ENCODE measurements at places on chromosomes 7 and 10.

DNA sequence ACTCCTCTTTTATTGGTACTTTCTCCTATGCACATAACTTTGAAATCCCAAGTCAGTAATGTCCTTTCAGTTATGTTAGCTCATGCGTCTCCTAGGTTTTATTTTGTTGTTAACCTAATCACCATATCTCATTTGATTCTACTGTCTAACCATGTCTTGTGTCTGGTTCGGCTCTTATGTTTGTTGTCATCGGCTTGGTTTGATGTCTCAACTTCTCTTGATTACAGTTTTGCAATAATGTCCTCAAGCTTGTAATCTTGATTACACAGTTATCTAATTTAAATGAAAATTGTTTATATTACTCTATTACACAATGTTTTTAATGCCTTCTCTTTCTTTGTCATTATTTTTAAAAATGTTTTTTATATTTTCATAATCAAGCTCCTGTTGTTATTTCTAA, 35.9 kb upstream of the SEMA3A start:
- no peak for DNase-seq

GRCh38 chr7:42426163-42426562, 189.2 kb upstream of the GLI3 start:
- no peak for DNase-seq

DNA sequence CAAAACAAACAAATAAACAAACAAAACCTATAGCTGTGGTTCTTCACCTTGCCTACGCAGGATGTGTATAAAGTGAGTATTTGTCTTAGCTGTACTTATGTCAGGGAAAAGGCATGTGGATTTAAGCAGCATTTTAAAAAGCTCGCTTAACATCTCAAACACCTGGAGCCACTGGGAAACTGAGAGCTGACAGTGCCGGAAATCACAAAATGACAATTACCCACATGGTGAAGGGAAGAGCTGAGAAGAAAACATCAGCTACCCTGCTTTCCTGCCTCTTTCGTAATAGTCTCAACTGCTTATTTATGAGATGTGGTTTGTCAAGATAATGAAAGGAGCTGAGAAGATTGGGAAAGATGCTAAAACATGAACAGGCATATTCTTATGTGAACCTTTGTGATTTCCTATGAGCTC, 31.1 kb upstream of the MSMB start:
- no peak for DNase-seq

- DNase-seq = no peak
These were observed 45.9 kb upstream of the BTRC start for GRCh38 chr10:101308051-101308450.

DNA sequence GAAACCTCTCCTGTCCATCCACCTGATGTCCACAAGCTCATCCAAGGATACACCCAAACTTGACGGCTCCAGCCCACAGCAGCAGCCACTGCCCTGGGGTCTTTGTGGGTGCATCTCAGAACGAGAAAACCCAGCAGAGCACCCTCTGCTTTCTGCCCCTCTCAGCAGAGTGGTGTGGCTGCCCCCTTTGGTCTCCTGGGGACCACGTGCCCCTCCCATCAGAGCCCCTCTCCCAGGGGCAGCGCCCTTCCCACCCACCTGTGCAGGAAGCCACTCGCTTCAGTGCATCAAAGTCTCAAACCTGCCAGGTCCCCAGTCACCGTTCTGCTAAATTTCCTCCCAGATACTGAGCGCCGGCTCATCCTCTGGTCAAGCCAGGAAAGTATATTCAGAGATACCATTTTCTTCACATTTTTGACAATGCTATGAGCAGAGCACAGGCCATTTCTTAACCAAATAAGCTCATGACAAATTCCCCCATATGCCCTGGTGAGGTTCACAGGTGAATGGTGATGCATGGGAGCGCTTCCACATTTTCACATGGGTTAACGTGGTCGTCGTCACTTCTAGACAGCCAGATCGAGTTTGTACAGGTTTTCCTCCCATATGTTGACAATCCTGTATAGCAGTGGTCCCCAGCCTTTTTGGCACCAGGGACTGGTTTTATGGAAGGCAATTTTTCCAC, 32.4 kb downstream of the CAMK2B start:
- DNase-seq = peak; percentile 2

DNA sequence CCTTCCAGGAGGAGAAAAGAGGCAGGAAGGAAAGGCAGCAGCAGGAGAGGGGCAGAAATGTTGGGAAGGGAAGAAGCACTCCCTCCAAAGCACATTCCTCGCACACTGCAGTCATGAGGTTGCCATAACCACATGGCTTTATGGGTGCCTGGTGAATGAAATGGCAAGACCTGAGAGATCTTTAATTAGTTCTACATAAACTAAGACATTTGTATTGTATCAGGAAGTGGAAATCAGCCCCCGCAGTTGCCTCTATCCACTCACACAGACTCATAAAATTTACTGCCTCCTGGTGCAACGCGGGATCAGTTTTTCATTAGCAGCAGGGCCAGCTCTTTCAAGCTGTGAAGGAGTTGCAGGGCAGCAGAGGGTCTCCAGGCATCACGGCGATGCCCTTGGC, 106.4 kb downstream of the COL13A1 start:
- DNase-seq = no peak

DNA sequence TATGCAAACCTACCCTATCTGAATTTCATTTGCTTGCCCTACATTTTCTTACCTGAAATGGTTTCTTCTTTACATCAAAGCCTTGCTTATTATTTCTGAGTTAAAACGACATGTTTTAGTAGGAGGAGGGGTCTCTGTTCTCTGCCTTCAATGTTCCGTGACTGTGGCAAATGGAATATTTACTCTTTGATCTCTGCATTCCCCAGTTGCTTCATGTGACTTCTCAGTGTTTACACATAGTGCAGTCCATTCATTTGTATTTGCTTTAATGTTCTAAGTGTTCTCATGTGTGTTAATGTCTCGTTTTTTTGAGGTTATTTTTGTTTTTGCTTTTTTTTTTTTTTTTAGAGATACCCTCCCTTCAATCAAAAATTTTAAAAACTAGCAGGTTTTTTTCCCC, 75.8 kb downstream of the GNAI1 start:
- no peak for DNase-seq

DNA sequence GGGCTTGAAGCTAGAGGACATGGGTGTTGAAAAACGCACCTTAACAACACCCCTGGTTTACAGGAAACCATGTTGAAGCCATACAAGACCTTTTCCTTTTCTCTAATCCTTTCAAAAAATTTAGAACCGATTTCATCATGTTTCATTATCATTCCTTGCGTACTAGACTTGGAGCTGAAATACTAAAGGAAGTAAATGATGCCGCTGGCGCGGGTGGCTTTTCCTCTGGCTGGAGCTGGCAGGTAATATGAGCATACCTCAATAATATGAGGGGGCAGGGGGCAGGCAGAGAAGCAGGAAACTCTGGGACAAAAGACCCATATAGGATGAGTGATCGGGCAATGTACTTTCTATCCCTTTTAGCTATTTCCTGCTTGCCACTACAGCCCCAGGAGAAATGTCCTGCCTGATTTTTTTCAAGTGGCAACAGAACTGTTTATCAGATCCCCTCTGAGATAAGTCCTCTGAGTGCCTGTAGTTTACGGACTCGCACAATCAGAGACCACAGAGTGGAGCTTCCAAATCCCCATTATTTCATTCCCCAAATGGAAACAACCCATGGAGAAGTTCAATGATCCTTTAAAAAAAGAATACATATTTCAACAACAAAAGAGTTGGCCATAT, 450.1 kb downstream of the KCNMA1 start:
- DNase-seq = no peak

- peak; percentile 56 for DNase-seq
These were observed 8.0 kb downstream of the UNCX start for GRCh38 chr7:1240517-1241257.

GRCh38 chr7:144835155-144835611, 670 bp downstream of the TPK1 start:
- DNase-seq = peak; percentile 20

All from WTC11 (cell line).